Uterus (tissue), 4 donors: ENCODE measurements at places on chromosomes 7 and 10. TPM values are rescaled to one million over a fixed set of nuclear protein-coding genes. Genes with fewer than 3 reads are reported as not detected.

Gene PTPRN2
- total RNA-seq, result 5.2 TPM

Gene ZNF467
- 23.6 TPM for total RNA-seq

Gene LIPM
- not detected for total RNA-seq

Gene EBLN1
- not detected for total RNA-seq

Gene FAM237B
- total RNA-seq, result not detected

Gene ELFN1
- 0.51 TPM for total RNA-seq

Gene TACR2
- 35.0 TPM for total RNA-seq

Gene CFTR
- 11.6 TPM for total RNA-seq

Gene FAM25G
- total RNA-seq, result not detected

Gene COBL
- 1.4 TPM for total RNA-seq

Gene SNX8
- total RNA-seq, result 30.2 TPM

Gene KCNIP2
- 0.29 TPM for total RNA-seq

Gene GRID1
- total RNA-seq, result 6.9 TPM

Gene TAF6
- 67.7 TPM for total RNA-seq

Gene FEZF1
- total RNA-seq, result not detected

Gene SFRP4
- 64.4 TPM for total RNA-seq

Gene HOXA6
- 1.8 TPM for total RNA-seq

Gene SPDYE6
- total RNA-seq, result not detected

Gene NRG3
- 1.0 TPM for total RNA-seq

Gene CARD11
- 1.0 TPM for total RNA-seq

Gene GCK
- total RNA-seq, result 0.29 TPM

Gene DBF4
- 8.5 TPM for total RNA-seq

Gene GNAT3
- not detected for total RNA-seq

Gene MSMB
- total RNA-seq, result not detected

Gene EPHB6
- total RNA-seq, result 21.2 TPM

Gene PNLIPRP1
- not detected for total RNA-seq

Gene MKX
- 4.4 TPM for total RNA-seq

Gene ZNF425
- 8.8 TPM for total RNA-seq
